ENCODE measurements at places on chromosomes 16 and 17.

- peak; percentile 41 for DNase-seq
Observed at GRCh38 chr16:89502081-89502843, 5.9 kb upstream of the SPG7 start.

DNA sequence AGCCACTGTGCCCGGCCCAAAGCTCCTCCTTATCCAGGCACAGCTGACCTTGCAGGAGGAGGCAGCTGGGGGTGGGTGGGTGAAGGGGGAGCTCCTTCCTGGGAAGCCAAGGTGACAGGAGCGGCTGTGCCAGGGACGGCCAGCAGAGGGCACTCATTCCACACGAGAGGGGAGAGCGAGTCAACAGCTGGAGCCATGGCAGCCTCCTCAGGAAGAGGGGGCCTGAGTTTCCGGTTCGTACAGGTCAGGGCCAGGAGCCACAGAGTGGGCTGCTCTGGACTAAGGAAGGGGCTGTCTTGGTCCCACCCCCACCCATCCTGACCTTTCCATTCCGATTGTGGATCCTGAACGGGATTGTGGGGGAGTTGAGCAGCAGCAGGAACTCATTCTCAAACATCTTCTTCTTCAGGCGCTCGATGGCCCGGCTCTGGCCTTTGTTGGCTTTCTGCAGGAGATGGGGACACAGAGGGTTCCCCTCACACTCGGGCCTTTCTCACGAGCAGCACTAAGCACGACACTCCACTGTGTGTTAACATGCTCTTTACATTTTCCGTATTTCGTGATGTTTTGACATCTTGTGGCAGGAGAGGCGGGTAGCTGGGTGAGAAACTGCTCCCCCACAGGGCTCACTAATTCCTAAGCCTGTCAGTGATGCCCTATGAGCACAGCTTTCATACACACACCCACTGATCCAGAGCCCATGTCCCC is 61.6 kb downstream of the TIMM22 start:
- DNase-seq = peak; percentile 37

DNA sequence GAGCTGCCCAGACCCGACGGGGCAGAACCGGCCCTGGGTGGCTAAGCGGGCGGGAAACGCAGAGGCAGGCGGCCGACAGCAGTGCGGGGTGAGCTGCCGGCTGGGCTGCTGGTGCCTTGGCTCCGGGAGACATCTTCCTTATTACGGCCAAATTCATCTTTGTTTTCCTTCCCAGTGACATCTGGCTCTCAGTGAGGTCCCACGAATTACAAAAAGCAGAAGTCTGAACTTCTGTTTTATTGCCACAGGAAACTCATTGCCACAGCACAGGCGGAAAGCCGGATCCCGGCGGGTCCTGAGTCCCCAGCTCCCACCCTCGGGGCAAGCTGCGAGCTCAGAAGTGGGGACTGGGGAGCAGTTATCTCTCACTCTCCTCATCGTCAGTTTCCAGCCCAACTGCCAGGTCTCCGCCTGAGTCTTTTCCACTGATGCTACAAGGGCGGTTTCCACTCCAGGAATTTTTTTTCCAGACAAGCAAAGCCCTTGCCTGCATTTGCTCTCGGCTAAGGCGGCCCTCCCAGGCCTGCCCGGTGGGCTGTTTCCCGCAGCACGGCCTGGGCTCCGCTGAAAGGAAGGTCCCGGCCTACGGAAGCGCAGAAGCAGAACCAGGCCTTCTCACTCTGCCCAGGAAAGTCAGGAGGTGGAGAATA is 40.3 kb downstream of the CBFA2T3 start:
- DNase-seq = no peak

DNA sequence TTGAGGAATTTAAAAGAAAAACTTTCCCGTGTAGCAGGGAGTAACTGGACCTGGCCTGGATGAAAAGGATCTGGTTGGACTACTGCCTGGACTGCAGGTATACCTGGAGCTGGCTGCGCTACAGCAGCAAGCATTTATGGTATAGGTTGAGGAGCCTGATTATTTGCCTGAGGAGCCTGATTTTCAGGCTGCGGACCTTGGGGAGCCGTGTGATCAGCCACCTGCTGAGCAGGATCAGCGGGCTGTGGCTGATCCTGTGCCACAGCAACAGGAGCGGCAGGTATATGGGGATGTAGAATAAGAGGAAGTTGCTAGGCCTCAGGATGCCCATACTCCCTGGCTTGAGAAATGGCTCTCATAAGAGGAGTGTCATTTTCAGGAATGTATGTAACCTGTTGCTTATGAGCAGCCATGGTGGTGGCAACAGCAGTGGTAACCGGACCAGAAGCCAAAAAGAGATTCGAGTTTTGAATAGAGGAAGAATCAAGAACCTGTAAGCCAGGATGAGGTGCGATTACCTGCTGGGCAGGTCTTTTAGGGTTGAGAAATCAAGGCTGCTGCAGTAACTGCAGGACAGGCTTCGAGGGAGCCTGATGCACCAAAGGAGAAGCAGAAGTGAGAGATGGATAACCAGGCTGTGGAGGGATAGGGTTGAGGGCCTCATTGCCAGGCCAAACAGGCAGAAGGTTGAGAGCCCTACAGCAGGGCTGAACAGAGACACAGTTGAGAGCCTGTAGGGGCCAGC is 60.9 kb upstream of the ARL4D start:
- DNase-seq = no peak

GRCh38 chr16:11097094-11097786 is 152.9 kb downstream of the CLEC16A start:
- no peak for DNase-seq

Data from iris pigment epithelial cell (primary cell).